Activated naive CD4-positive, alpha-beta T cell treated with Interleukin-2 at 50 U/mL for 16 hours (primary cell): ENCODE measurements at places on chromosomes 3 and 15.

DNA sequence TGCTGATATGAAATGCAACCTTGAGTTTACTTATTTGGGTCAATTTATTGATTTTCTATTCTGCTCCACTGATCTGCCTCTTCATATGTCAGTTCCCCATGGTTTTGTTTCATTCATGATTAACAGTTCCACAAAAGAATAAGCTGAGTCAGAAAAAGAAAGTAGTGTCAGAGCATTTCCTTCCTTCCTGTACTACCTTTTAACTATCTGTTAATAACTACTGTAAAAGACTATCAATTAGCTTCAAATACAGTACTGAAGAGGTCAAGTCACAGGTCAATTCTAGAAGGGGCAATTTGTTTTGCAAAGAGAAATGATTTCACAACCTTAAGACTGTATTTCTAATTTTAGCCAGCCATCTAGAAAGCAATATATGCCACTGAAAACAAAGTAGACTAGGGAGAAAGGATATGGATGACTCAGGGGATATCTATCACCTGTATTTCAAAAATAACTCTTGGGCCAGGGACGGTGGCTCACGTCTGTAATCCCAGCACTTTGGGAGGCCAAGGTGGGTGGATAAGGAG is 129.5 kb downstream of the TFDP2 start:
- no peak for DNase-seq

DNA sequence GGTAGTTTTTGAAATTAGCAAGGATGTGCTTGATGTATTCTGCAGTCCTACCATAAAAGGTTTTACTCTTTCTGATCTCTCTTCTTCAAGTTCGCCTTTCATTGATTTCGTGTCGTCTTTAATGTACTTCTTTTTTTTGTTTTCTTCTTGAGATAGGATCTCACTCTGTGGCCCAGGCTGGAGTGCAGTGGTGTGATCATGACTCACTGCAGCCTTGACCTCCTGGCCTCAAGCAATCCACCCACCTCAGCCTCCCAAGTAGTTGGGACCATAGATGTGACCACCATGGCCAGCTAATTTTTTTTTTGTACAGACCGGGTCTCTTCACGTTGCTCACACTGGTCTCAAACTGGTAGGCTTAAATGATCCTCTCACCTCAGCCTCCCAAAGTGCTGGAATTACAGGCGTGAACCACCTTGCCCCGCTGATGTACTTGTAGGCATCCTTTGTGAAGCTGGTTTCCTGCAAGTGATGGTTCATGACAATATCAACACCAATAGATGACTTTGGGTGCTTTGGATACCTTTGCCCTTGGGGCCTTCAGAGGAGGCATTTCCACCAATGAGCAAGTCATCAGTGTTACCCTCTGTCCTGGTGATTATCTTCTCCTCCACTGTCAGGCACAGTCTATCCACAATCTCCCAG is 28.9 kb upstream of the RNF7 start:
- DNase-seq, result no peak

DNA sequence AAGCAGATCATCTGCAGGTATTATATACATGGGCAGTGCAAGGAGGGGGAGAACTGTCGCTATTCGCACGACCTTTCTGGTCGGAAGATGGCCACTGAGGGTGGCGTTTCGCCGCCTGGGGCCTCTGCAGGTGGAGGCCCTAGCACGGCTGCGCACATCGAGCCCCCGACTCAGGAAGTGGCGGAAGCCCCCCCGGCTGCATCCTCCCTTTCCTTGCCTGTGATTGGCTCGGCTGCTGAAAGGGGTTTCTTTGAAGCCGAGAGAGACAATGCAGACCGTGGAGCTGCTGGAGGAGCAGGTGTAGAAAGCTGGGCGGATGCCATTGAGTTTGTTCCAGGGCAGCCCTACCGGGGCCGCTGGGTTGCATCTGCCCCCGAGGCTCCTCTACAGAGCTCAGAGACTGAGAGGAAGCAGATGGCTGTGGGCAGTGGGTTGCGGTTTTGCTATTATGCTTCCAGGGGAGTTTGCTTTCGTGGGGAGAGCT is 639 bp downstream of the MKRN3 start:
- DNase-seq, result peak; percentile 5

DNA sequence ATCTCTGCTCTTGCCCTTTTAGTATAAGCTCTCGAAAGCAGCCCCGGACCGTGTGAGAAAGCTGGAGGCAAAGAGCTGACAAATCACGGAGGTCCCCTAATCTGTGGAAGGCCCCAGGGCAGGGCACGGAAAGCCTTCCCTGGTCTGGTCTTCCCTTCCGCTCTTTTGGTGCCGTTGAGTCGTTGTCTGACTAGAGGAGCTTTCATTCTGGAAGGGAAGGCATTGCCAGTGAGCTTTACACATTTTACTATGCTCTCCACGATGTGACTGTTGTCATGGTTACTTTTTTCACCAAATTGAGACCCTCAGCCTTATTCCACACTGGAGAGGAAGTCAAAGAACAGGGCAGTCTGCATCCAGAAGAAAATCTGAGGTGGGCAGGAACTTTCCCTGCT is 71.7 kb downstream of the CYP19A1 start:
- no peak for DNase-seq

GRCh38 chr3:112791736-112792135 is 54.9 kb downstream of the CD200R1L start:
- no peak for DNase-seq

- no peak for DNase-seq
Observed at GRCh38 chr15:66278056-66278455, 15.3 kb upstream of the DIS3L start.

GRCh38 chr15:57079931-57080620 is 161.6 kb downstream of the TCF12 start:
- DNase-seq, result no peak

DNA sequence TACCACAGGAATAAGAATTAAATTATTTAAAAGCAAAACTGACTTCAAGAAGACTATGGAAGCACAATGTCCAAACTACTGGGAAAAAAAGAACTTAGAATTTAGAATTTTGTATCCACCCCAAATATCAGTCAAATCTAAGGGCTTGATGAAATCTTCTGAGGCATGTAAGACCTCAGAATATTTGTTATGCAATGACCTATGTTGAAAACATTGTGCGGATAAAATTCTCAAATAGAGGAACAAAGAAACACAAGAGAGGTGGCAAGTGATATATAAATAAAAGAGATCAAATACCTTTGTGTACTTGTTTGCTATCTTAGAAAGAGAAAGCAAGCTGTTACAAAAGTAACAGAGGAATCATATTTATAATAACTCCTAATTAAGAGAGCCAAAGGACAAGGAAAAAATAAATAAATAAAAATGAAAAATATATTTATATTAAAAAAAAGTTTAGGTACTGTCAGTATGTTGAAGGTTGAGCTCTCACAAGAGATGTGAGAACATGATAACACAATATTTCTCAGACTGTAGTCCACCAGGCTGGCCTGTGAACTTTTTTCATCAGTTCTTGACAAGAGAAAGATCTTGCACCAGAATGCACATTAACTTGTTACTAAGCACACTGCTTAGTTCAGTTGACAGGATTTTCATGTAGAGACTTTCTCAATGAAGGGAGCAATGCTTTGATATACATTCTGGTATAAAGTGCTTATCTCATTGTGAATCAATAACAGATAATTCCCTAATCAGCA is 50.0 kb downstream of the CPA3 start:
- DNase-seq, result no peak

DNA sequence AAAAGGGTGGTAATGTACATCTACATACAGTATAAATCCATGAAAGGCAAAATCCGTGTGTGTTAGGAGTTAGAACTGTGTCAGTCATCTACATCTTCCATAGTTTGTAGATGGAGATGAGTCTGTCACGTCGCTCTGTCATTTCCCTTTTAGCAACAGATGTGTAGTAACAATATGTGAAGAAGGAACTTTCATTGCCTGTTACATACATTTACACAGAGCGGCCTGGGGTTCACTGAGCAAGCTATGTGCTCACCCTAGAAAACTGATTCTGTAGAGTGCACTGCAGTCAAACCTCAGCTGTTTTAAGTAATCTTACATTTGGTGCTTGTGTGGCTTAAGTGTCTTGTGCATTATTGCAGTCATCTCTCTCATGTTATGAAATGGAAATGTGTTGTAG is 41.6 kb upstream of the AP3B2 start:
- no peak for DNase-seq

- no peak for DNase-seq
Observed at GRCh38 chr3:39211332-39212130, 19.1 kb upstream of the XIRP1 start.

DNA sequence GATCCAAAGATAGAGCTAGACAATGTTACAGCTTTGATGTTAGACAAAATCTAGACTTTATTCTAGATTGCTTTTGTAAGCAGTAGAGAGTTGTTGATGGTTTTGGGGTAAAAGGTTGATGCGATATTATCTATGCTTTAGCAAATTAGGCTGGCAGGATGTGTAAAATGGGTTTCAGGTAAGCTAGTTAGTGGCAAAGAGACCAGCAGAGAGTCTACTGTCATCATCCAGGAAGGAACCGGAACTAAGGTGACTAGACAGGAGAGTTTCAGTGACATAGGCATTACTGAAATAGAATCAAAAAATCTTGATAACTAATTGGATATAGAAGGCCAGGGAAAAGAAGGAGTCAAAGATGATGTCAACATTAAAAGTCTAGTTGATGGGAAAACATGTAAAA is 11.1 kb downstream of the OR5K2 start:
- no peak for DNase-seq

DNA sequence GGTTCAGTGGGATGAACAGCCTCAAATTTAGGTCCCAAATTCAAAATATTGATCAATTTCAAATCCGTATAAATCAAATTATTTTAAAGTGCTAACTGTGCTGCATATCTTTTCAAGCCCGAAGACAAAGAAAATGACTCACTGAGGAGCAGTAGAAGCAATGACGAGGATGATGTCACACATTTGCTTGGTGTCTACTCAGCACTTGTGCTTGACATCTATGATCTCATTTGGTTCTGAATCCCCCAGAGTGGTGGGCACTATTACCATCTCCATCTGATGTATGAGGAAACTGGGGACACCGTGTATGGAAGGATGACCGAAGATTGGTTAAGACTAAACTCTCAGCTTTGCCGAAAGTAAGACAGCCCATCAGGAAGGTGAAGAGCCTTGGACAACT is 136.5 kb upstream of the CHRNA7 start:
- DNase-seq, result no peak

- DNase-seq, result no peak
Observed at GRCh38 chr3:39434574-39434973, 28.1 kb downstream of the RPSA start.

- no peak for DNase-seq
Observed at GRCh38 chr3:174102866-174103265, 705.3 kb downstream of the NLGN1 start.

DNA sequence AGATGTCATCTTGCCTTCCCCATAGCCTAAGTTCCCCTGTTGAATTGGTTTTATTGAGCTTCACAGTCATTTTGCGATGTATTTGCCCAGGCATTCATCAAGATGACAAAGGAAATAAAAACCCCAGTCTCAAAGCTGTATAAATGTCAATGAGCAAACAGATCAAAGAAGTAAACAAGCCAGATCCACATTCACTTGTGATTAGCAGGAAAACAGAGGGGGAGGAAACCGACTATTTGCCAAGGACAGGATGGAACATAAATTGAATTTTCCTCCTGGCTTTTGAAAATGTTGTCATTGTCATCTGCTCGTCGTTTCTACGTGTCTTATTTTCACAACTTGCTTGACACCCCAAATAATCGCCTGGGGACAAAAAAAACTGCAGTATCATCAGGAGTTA is 83.5 kb downstream of the SV2B start:
- DNase-seq, result no peak
